ENCODE measurements at places on chromosomes 1 and 21. TPM values are rescaled to one million over a fixed set of nuclear protein-coding genes. Genes with fewer than 3 reads are reported as not detected.

- no peak for DNase-seq
These were observed 92.5 kb downstream of the GALNT2 start for GRCh38 chr1:230159580-230159979.

ERMAP gene
- 10.8 TPM for total RNA-seq

MPL gene
- 1.0 TPM for total RNA-seq

- DNase-seq, result no peak
These were observed 107.0 kb downstream of the ODF2L start for GRCh38 chr1:86289161-86289560.

- no peak for DNase-seq
These were observed 188.7 kb downstream of the COL11A1 start for GRCh38 chr1:102919659-102920058.
